Mammary epithelial cell (primary cell): ENCODE measurements at places on chromosomes 16 and 17.

DNA sequence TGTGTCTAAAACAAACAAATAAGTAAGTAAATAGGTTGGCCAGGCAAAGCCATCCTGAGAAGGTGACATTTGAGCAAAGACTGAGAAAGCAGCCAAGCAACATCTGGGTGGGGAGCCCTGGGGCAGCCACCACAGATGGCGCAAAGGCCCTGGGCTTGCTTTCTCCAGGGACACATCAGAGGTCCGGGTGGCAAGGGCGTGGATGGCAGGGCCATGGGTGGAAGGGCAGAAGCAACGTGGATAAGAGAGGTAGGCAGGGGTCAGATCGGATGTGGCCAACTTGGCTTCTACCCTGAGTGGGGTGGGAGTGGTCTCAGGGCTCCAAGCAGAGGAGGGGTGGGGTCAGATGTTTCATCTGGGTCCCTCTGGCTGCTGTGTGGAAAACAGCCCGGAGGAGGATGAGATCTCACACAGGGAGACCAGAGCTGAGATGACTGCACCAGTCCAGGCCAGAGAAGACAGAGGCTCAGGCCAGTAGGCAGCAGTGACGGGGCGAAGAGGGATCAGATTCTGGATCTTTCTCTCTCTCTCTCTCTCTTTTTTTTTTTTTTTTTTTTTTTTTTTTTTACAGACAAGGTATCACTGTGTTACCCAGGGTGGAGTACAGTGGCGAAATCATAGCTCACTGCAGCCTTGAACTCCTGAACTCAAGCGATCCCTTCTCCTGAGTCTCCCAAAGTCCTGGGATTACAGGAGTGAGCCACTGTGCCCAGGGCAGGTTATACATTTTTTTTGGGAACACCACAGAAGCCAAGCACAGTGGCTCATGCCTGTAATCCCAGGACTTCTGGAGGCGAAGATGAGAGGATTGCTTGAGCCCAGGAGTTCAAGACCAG, 6.1 kb upstream of the SPN start:
- DNase-seq, result no peak

GRCh38 chr16:81737885-81738536, 41.1 kb upstream of the PLCG2 start:
- peak; percentile 88 for DNase-seq

GRCh38 chr17:76089680-76090516, 10.9 kb downstream of the ZACN start:
- no peak for DNase-seq

DNA sequence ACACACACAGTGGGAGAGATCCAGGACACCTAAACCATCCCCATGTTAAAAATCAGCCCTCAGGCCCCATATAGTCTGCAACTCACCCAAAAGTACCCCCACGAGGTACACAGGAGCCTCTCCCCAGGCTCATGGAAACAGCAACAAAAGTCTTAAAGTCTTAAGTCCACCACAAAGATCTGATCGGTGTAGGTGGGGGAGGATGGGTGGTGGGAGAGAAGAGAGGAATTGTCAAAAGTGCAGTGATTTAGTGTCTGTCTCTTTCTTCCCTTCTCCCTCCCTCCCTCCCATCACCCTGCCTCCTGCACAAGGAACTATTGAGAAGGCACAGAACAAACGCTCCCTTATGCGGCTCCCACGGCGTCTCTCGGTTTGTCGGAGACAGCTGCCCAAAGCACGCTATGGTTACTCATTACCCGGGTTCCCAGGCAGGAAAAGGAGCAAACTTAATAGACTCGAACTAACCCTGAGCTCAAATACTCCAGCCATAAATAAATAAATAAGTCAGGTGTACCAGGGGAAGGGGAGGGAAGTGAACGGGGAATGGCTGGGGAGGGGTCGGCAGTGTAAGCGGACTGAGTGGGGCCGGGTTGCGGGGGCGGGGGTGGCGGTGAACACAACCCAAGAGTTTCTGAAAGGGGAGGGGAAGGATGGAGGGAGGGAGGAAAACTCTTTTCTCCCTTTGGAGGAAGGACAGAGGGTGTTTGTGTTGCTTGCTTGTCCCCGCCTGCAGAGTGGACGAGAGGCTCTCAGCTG, 477.4 kb downstream of the SLC39A11 start:
- peak; percentile 94 for DNase-seq

GRCh38 chr16:622920-623280, 7.9 kb upstream of the WFIKKN1 start:
- no peak for DNase-seq

- DNase-seq, result no peak
Observed at GRCh38 chr17:72931635-72932034, 160.9 kb downstream of the SLC39A11 start.

GRCh38 chr17:15999974-16000827, 577 bp downstream of the TTC19 start:
- peak; percentile 29 for DNase-seq

DNA sequence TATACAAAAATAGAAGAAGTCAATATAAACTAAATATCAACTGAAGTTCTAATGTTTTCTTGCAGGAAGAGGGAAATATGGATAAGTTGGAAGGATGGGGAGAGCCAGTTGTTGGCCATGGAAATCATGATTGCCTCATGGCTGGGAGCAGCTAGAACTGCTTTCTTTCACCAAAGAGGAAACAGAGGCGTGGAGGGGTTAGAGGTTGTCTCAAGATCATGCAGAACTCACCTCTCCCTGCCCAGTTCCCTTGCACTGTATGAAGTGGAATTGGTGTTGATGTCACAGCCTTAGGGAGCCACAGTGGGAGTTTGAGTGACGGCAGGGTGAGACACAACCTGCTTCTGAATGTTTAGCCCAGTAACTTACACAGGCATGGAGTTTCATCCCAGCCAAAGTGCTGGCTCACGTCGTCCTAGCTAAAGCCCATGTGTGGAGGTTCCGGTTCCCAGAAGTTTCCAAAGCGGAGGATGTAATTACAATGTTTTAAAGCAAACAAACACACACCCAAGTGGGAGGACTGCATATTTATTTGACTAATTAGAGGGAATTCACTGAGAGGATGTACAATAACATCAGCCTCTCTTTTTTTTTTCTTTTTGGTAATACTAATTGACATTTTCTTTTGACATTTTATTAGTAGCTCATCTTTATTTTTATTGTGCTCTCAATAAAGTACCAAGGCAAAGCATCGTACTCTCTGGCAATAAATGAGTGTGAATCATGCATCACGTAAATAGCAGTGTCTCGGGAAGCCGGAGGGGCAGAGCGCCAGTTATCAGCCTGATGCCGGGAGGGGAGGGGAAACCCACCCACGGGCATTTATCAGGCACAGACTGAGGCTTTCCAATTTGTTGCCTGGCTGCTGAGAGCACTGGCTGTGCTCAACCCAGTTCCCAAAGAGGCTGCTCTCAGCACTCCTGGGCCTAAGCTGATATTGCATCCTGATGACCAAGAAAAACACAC, 118.7 kb upstream of the CDH5 start:
- DNase-seq, result no peak

GRCh38 chr16:626787-627453, 3.9 kb upstream of the WFIKKN1 start:
- DNase-seq, result peak; percentile 82

DNA sequence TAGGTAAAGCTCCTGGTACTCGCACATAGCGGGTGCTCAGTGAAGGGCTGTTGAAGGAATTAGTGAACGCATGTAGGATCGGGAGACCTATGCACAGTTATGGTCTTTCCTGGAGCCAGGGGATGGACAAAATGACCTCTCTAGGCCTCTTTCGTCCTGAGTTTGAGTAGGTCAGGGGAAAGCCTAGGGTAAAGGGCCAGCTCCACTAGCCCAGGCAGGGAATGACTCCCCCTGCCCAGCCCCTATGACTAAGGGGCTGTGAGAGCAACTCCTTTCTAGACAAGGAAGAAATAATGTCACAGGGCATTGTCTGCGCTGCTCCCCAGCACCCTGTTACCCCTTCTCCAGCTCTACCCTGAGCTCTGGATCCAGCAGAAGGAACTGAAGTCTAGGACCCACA, 24.6 kb upstream of the FMNL1 start:
- no peak for DNase-seq

- DNase-seq, result no peak
Observed at GRCh38 chr16:85689285-85689949, 663 bp upstream of the GINS2 start.

GRCh38 chr16:89549007-89549700, 11.3 kb upstream of the RPL13 start:
- DNase-seq, result no peak

- no peak for DNase-seq
Observed at GRCh38 chr17:50036455-50037261, 19.3 kb upstream of the ITGA3 start.

GRCh38 chr17:71703701-71704100, 417.1 kb upstream of the SOX9 start:
- no peak for DNase-seq

DNA sequence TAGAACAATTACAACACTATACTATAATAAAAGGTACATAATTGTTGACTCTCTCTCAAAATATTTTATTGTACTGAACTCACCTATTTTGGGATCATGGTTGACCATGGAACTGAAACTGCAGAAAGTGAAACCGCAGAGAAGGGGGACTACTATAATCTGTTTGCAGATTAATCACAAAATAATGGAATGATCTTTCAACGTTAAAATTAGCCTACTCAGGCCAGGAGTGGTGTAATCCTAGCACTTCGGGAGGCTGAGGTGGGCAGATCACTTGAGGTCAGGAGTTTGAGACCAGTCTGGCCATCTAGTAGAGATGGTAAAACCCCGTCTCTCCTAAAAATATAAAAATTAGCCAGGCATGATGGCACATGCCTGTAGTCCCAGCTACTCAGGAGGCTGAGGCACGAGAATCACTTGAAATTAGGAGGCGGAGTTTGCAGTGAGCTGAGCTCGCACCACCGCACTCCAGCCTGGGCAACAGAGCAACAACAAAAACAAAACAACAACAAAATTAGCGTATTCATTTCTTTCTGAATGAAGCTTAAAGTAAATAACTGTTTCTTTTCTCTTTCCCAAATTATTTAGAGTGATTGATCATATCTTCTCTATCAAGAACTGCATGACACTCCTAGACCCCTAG, 45.6 kb downstream of the IKZF3 start:
- no peak for DNase-seq

DNA sequence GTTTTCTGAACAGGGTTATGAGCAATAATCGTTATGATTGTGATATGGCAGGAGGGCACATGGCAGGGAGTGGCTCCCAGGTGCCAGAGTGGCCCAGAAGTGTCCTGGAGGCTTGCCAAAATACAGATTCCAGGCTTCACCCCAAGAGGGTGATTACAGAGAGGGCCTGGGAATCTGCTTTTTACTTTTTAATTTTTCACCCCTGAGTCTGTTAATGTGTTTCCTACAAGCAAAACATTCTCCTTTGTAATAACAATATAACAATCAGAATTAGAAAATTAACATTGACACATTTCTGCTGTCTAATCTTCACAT, 212.4 kb downstream of the SNX29 start:
- peak; percentile 4 for DNase-seq

GRCh38 chr17:59389066-59389465, 57.6 kb downstream of the YPEL2 start:
- no peak for DNase-seq

- no peak for DNase-seq
Observed at GRCh38 chr17:1762233-1762900, 507 bp downstream of the SERPINF1 start.

- DNase-seq, result no peak
Observed at GRCh38 chr16:72805486-72805885, 242.4 kb downstream of the ZFHX3 start.

GRCh38 chr16:63005356-63005755, 969.1 kb upstream of the CDH8 start:
- no peak for DNase-seq

- DNase-seq, result peak; percentile 44
Observed at GRCh38 chr17:69523244-69523861, 108.9 kb downstream of the MAP2K6 start.

DNA sequence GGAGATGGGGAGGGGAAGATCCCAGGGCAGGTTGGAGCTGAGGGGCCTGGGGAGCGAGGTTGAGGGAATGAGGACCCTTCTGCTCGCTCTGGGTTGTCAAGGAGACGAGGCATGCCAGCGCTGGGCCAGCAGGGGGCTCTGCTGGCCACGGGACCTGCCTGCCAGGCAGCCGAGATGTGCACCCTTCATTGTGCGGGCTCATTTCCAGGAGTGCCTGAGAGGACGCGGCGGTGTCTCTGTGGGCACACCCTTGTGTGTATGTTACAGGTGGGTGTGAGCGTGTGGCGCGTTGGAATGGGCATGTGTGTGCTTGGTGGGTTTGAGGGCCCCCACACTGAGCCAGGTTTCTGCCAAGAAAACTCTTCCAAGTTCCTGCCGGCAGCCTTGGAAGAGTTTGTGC, 15.9 kb downstream of the ARHGAP23 start:
- peak; percentile 54 for DNase-seq

DNA sequence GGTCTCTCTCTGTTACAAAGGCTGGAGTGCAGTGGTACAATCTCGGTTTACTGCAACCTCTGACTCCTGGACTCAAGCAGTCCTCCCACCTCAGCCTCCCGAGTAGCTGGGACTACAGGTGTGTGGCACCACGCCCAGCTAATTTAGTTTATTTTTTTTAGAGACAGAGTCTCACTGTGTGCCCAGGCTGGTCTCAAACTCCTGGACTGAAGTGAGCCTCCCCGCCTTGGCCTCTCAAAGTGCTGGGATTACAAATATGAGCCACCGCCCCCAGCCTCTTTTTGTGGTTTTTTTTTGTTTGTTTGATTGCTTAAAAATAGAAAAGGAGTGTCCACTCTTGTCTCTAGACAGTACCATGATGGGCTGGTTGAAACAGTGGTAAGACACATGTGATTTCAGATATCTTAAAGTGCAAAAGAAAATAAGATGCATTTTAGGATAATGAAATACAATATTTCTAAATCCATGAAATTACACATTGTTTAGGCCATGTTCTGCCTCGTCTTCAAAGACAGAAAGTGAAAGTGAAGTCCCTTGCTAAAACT, 27.4 kb downstream of the KIAA0513 start:
- DNase-seq, result no peak

DNA sequence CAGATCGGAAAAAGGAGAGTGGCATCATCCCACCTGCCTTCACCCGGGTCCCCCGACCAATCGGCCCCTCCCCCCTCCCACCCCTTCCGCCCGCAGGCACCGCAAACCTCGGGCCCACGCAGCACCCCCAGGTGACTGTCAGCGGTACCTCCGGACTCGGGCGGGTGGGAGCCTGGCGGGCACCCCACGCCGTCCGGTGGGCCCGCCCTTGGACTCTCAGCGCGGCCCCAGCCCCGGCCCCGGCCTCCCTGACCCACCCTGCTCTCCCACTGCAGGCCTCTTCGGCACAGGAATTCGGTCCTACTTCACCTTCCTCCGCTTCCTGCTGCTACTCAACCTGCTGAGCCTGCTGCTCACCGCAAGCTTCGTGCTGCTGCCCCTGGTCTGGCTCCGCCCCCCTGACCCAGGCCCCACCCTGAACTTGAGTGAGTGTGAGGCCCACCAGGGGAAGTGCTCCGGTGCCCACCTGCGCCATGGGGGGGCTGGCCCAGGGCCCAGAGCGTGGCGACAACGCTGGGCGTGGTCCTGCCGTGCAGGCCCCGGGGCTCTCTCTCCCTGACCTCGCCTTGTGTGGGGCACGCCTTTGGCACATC, 1.6 kb downstream of the TMC8 start:
- no peak for DNase-seq

- no peak for DNase-seq
Observed at GRCh38 chr17:49280061-49280460, 49.5 kb upstream of the PHOSPHO1 start.

- DNase-seq, result peak; percentile 53
Observed at GRCh38 chr16:995087-995486, 13.5 kb downstream of the SOX8 start.
